Stimulated activated CD4-positive, alpha-beta T cell treated with anti-CD3 and anti-CD28 coated beads, TNF-alpha, amount 100 ng/mL, for 1 hour (primary cell): ENCODE measurements at places on chromosomes 12 and 14.

DNA sequence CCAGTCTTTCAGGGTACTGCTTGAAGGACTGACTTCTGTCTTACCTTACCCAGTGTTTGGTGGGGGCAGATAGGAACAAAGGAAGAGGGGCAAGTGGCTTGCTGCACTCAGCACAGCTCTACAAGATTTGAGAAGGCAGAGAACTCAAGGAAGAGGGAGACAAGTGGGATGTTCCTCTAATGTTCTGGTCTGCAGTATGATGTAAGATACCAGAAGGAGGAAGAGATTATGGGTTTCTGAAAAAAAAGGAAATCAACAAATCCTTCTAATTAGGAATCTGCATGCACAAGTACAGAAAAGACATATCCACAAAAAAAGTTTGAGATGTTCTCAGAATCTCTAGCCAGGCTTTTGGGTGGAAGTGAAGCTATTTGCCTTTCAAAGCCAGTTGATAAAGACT, 37.1 kb downstream of the USP15 start:
- no peak for DNase-seq

DNA sequence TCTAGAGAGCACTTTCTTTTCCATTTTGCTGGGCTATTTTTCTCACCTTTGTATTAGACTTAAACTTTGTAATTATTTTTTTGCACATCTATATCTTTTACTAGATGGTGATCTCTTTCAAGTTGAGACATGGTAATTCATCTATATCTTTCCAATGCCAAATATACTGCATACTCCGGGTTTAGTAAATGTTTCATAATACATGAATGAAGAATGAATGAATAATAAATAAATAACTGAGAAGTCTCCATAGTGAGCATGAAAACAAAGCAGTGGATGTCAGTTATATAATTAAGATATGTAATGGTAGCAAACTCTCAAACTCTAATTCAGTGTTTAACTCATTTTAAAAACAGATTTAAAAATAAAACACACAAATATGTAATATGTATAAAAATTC, 342.5 kb upstream of the KITLG start:
- DNase-seq = no peak

GRCh38 chr12:115172521-115172920, 488.5 kb upstream of the TBX3 start:
- DNase-seq = no peak

GRCh38 chr14:34363733-34364134, 98.3 kb downstream of the SPTSSA start:
- DNase-seq = no peak

DNA sequence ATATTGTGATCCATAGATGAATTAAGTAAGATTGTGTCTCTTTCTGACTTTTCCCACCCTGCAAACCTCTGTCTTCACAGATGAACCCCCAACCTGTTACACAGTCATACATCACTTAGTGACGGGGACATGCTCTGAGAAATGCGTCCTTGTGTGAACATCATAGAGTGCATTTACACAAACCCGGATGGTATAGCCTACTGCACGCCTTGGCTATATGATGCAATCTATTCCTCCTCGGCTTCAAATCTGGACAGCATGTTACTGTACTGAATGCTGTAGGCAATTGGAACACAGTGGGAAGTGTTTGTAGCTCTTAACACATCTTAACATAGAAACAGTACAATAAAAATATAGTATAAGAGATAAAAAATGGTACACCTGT, 7.4 kb upstream of the TESPA1 start:
- no peak for DNase-seq

DNA sequence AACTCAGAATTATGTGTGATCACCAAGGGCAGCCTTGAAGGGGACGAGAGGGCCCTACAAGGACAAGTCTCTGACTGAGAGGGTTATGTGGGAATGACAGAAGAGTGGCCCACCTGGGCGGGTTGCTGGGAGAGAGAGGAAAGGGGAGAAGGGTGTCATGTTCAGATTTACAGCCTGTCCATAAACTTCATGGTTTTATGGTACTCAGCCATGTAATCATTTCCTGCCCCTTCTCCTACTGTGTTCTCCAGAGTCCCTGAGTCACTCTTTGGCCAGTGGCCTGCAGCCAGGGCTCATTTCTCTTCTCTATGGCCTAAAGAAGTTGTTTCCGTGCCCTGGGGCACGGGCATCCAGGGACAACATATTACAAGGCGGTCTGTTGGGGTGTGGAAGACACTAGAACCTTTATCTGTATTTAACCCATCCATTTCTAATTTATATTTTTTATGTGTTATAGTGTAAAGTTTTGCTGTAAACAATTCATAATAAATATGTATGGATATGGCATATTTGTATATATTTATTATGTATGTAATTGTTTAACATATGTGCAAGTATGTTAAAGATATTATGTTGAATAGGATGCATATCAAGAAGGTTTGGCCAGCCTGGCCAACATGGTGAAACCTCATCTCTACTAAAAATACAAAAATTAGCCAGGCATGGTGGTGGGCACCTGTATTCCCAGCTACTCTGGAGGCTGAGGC, 26.9 kb downstream of the DDX47 start:
- no peak for DNase-seq

DNA sequence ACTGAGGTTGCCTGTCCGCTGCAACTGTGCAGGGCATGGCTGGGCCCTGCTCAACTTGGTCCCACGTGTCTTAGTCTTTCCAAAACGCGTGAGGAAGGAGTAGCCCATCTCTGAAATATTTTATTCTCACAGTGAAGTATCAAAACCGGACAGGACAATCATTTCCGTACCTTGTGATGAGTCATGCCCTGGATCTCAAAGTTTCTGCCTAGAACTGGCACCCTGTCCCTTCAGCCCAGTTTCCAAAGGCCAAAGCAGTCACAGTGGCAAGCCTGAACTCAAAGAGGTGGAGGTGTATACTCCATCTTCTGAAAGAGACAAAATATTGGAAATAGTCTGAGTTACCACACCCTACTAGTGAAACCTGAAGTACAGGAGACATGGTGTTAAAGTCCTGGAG, 28.5 kb upstream of the SRGAP1 start:
- no peak for DNase-seq
